ENCODE measurements at places on chromosomes 7 and 10.

- no peak for DNase-seq
These were observed 1.5 kb downstream of the KCND2 start for GRCh38 chr7:120274482-120274881.

- no peak for DNase-seq
These were observed 75.5 kb upstream of the GTF2I start for GRCh38 chr7:74581916-74582440.

DNA sequence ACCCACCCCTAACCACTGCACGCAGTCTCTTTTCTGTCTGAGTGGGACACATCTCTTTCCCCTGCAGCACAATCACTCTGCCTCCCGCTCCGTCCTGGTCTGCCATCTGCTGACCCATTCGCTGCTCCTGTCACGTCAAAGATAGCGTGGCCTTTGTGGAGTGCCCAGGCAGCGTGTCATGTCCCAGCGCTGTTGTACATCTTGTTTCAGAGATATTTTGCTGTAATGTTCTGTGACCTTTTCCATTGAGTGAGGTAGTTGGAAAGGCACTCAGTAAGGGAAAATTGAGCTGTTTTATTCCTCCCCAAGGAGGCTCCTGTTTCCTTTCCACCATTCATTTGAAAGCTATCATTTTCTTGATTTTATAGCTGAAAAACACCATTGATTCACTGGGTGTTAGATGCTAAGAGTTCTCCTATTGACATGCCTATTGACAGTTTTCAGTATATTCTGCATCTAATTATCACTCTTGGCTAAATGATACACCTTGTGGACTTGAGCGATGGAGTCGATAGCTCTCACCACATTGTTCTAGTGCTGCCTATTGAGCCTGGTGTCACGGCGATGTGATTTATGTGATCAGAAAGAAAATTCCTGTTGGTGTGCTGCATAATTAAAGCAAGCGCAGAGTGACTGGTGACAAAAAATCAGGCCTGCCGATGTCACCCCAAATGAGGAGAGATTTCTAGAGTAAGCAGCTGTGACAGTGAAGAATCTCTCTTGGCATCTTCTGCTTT, 372.6 kb downstream of the LRMDA start:
- DNase-seq, result no peak

DNA sequence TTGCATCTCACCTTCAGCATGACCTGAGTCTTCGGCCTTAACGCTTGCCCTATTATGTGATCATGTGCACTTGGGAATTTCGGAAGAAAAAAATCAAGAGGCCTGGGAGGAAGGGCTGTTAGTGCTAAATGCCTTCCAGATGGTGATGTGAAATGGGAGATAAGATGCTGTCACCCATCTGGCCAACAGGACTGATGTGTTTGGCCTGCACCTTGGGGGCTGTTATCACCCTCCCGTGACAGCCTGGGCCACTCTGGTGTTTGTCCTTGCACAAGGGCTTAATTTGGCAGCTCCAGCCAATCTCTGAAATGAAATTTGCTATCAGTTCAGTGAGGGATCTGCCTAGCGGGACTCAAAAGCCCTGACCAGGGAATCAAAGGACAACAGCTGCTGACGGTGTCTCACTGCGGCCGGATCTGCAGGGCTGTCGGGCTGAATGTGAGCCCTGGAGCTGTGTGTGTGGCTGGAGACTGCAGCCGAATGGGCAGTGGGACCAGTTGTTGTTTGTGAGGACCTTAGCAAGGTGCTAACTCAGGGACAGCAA, 131.4 kb upstream of the BTBD16 start:
- no peak for DNase-seq

DNA sequence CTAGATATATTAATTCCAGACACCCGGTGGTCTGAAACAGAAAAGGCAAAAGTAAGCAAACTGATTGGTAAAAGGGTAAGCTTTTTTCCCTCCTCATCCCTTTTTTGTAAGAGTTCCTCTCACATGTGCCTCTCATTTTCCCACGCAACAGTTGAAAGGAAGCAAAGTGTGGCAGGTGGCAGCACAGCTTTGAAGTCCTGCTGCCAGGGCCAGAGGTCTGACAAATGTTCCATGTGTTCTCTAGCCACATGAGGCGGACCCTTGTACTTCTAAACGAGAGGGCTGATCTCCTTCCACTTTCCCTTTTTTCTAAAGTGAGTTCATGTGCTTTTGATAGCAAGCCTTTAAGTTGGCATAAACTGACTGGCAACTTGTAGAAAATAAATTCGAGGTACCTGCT, 217.5 kb downstream of the POLR1F start:
- no peak for DNase-seq

- DNase-seq, result no peak
These were observed 11.8 kb downstream of the MMRN2 start for GRCh38 chr10:86945361-86946212.

- DNase-seq, result no peak
These were observed 1.5 kb downstream of the LIPK start for GRCh38 chr10:88707429-88708155.

GRCh38 chr7:67438198-67438882, 441.7 kb downstream of the TYW1 start:
- no peak for DNase-seq

- no peak for DNase-seq
These were observed 8.8 kb downstream of the ACSL5 start for GRCh38 chr10:112382515-112383235.

GRCh38 chr7:112806156-112806555, 16.0 kb upstream of the TMEM168 start:
- no peak for DNase-seq
